ENCODE measurements at places on chromosomes 7 and 10.
A peak's percentile ranks its signal among the peaks of the same experiment; 100 is the strongest.

DNA sequence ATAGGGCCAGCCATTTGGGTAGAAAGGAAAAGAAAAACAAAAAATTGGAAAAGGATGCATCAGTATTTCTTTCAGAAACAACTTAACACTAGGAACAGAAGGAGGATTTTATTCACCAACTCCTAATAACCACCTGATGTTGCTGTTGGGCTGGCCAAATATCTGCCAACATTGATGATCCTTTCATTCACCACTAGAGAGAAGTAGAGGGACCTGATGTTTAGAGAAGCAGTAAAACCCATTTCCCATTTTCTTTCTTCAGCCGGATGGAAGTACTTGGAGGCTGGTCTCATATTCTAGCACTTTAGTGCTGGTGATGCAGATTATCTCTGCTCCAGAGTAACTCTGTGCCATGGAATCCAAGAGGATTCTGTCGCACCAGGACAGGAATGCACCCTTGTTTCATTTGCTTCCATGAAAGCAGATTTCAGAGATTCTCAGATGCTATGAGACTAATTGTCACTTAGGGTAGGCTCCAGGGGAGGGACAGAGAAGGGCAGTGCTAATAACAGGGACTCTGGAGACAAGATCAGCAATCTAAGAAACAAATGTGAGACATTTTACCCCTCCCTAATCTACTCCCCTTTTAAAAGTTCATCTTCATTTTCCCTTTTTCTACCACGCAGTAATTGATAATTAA, 3.1 kb downstream of the KLLN start:
- peak; percentile 77 for DNase-seq

- no peak for DNase-seq
Observed at GRCh38 chr7:155652156-155653114, 8.0 kb downstream of the RBM33 start.

GRCh38 chr10:78600740-78601139, 468.0 kb upstream of the ZMIZ1 start:
- DNase-seq, result no peak

- peak; percentile 18 for DNase-seq
Observed at GRCh38 chr7:4960363-4960762, 1.4 kb upstream of the MMD2 start.

DNA sequence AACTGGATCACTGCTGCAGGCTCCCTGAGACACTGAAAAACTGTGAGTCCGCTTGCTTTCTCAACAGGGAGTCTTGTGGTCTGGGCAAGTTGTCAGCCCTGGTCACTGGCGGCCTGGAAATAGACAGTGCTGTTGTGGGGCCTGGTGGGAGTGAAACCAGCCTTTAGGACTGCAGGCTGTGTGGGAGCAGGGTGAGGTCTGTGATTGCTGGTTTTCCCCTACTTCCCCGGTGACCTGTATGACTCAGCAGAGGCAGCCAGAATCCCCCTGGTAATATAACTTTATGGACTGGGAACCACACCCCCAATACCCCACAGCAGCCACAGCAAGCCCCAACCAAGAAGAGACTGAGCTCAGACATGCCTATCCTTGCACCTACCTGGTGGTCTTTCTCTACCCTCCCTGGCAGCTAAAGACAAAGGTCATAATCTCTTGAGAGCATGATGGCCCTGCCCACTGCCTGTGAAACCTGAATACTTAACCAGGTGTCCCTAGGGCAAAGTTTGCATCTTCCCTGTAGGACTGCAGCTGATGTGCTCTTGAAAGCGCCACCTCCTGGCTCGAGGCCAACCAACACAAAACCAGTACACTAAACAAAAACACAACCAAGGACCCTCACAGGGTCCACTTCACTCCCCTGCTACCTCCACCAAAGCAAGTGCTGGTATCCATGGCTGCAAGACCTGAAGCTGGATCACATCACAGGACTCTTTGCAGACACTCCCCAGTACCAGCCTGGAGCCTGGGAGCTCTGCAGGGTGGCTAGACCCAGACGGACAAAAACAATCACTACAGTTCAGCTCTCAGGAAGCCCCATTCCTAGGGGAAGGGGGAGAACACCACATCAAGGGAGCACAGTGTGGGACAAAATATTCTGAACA, 7.2 kb upstream of the ADAM22 start:
- DNase-seq, result peak; percentile 73

- no peak for DNase-seq
Observed at GRCh38 chr7:48992816-48993215, 68.5 kb downstream of the CDC14C start.

GRCh38 chr10:22852712-22853353, 75.0 kb upstream of the ARMC3 start:
- DNase-seq, result no peak

DNA sequence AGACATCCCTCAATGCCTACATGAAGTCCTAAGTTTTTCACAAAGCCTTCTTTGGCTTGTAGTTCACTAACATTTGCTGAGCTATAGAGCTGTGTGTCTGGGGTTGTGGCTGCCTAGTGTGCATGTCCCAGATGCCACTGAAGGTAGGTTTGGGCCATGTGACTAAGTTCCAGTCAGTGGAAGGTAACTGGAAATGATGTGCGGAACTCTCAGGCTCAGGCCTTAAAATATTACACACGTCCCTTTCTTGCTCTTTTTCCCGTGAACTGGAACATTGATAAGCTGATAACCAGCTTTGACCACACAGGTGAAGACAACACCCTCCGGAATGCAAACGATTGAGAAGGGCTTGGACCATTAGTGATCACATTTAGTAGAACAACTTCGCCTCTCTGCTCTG, 358.1 kb downstream of the GATA3 start:
- DNase-seq, result no peak
